LHCN-M2 (cell line): ENCODE measurements at places on chromosomes 2 and 18.

- DNase-seq = no peak
Measured at GRCh38 chr2:175964195-175964594, 37.9 kb downstream of the LNPK start.

- no peak for DNase-seq
Measured at GRCh38 chr2:234290671-234291070, 206.2 kb downstream of the ARL4C start.

DNA sequence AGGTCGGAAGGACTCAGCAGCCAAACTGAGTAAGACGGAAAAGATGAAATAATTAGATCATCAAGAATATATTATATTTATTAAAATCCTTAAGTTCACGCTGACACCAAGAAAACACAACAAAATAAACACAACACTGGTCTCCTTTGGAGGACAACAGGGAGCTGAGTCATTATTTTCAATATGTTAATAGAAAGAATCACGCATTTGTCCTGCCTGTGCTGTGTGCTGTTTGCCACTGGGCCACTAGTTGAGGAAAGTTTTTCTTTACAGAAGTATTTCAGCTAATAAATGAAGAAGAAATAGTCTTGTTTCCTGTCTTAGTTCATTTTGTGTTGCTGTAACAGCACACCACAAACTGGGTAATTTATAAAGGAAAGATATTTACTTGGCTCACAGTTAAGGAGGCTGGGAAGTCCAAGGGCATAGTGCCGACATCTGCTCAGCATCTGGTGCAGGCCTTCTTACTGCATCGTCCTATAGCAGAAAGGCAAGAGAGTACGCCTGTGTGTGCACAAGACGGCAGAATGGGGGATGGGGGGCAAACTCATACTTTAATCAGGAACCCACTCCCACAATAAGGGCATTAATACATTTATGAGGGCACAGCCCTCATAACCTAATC, 88.0 kb downstream of the TCF7L1 start:
- DNase-seq = no peak

GRCh38 chr2:58521803-58522554, 280.9 kb upstream of the FANCL start:
- no peak for DNase-seq

- DNase-seq = peak; percentile 66
Measured at GRCh38 chr2:73982140-73982617, 2.5 kb upstream of the TET3 start.

DNA sequence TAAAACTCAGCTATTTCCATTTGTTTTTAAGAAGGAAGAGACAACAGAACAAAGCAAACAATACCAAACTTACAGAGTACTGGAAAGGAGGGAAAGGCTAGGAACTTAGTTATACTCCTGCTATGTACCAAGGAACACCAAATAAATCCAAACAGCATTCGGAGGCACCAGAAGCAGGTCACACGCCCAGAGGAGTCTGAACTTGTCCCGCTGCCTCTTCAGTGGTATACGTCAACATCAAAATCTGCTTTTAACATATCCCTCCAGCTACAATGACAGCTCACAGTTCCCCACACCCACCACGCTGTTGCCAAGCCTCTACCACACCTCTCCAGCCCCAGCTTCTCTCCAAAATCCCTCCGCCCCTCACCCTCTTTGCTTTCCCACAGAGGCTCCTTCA, 17.3 kb downstream of the C2orf76 start:
- DNase-seq = no peak

DNA sequence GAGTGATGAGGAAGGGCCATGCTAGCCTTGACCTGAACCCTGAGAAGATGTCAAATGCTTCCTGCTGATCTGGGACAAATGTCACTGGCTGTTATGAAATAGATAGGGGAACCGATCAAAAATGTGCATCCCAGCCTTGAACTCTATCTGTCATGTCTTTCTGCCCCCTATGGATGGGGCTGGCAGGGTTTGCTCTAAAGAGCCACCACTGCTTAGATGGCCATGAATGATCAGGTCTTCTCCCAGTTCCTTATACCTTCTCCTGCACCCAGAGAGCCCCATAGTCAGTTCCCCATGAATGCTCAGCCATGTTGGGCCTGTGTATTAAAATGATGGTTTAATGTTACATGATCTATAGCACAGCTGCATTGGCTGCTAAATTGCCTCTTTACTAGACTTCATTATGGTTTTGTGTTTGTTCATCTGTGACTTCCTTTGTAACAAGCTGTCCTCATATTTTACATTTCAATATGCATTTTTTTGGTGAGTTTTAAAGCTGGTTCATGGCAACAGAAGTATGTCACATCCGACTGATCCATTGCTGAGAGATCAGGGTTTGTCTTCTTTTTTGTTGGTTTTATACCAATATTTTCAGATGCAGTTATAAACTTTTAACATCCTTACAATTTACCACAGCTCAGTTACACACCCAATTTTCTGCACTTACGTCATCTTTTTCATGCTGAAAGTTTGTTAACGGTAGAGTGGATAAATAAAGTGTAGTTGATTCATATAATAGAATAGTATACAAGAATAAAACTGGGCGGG, 56.3 kb upstream of the SMAD2 start:
- DNase-seq = no peak

DNA sequence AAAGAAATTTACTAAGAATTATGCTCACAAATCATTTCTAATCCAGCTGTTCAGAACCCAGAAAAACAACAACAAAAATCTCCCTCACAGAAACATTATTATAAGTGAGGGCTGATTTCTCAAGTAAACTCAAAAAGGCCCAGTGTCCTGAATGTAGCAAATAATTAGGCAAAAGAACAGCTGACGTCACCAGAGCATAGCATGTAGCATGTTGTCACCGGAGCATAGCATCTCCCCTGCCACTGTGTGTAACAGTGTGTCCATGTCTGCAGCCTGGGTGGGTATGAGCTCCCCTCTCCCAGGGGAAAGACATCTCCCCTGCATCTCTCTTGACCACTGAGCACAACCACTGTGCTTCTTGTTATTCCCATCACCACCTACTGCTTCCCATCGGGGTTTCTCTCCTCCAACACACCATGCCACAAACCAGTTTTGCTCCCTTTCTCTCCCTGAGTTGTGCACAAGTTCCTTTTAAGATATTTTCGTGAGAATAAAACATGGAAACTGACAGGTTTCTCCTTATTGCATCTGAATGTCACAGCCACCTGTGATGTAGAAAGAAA, 126.7 kb downstream of the CABYR start:
- DNase-seq = no peak

DNA sequence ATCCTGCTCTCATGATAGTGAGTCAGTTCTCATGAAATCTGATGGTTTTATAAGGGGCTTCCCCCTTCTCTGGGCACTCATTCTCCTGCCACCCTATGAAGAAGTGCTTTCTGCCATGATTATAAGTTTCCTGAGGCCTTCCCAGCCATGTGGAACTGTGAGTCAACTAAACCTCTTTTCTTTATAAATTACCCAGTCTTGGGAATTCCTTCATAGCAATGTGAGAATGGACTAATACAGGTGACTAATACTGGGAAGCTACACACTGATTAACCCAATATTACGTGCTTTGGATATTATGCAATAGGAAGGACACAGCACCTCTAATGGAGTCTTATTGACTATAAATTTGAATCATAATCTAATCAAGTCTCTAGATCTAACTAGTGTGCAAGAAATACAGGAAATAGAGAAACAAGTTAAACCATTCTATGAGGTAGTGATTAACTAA, 107.2 kb upstream of the ETAA1 start:
- peak; percentile 32 for DNase-seq
